ENCODE measurements at places on chromosomes 4 and X. TPM values are rescaled to one million over a fixed set of nuclear protein-coding genes. Genes with fewer than 3 reads are reported as not detected.

- H3K27me3 ChIP-seq, result no peaks in the 10 kb centered on the region
- H3K4me3 ChIP-seq, result no peak overlapping the region
- H3K27ac ChIP-seq, result no peak overlapping the region
- no peak for DNase-seq
- H3K4me1 ChIP-seq, result no peaks in the 10 kb centered on the region
Observed at GRCh38 chr4:172698256-172698655, 470.4 kb upstream of the GALNT7 start.

The G6PD gene
- total RNA-seq, result 84.6 TPM

The CFP gene
- total RNA-seq, result 0.91 TPM

DNA sequence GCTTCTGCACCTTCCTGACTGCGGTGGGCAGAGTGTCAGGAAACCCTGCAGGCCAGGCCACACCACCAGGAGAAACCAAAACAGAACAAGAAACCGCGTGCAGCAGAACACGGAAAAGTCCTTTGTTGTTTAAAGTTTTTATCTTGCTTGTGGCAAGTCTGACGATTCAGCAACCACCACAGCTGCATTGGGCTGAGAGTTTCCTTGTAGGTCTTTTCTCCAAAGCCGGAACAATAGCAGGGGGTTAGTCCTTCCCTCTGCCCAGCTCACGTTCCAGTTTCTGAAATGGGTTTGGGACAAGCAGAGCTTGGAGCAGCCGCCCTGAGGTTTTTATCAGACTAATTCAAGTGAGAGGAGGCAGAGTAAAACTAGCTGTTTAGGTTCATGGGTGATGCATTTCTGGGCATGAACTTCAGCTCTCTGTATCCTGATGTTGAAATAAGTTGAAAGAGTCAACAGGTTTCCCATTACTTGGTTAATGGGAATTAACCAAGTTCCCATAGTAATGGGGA, 216.9 kb downstream of the PTTG2 start:
- peaks cover 31% of the 10 kb centered on the region for H3K4me1 ChIP-seq
- no peak overlapping the region for H3K4me3 ChIP-seq

DNA sequence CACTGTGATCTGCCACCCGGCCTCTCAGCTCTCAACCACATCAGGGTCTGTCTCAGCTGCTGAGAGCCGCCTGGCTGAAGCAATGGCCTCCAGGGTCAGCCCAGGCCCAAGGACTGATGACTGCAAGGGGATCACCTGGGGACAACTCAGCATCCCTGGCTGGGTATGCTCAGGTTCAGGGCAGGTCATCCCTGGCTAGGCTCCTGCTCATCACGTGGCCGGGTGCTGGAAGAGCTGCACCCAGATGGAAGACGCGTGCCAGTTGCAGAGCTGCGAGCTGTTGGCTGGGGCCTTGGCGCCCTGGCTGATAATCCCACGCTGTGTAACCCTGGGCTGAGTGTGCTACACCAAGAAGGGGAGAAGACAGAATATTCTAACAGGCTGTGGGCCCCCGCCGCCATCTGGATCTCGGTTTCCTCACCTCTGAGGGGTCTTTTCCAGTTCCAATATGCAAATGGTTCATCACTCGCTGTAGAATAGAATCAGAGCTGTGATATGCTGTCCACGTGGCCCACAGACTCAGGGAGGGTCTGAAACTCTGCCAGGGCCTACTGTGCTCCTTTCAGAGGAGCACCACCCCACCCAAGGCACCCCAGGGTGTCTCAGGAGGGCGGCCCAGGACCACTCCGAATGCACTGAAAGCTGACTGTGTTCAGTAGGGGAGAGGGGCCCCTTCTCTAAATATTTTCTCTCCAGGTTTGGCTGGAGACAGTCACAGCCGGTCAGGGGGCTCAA, 338.8 kb downstream of the BCOR start:
- H3K36me3 ChIP-seq, result no peaks in the 10 kb centered on the region
- no peak overlapping the region for H3K4me3 ChIP-seq
- H3K27ac ChIP-seq, result no peak overlapping the region
- H3K4me1 ChIP-seq, result no peaks in the 10 kb centered on the region

The TDO2 gene
- total RNA-seq, result not detected

DNA sequence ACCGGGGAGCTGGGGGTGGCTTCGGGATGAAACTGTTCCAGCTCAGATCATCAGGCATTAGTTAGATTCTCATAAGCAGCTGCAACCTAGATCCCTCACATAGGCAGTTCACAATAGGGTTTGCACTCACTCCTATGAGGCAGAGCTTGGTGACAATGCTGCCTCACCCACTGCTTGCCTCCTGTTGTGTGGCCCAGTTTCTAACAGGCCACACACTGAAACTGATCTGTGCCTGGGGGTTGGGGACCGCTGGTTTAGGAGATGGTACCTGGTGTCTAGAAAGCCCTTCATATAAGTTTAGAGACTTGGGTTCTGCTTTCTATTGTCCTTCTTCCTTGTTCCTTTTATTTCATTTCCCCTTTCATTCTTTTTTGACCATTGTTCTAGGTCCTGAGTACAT, 234.2 kb downstream of the FRAS1 start:
- no peaks in the 10 kb centered on the region for H3K4me1 ChIP-seq
- DNase-seq, result no peak
- H3K36me3 ChIP-seq, result no peaks in the 10 kb centered on the region
- peaks cover under 1% of the 10 kb centered on the region for H3K27me3 ChIP-seq
- H3K4me3 ChIP-seq, result no peak overlapping the region
